ENCODE measurements at places on chromosomes 5 and 9.

GRCh38 chr5:37248421-37248969, 681 bp downstream of the CPLANE1 start:
- no peak for DNase-seq

GRCh38 chr5:173202266-173202875, 32.6 kb downstream of the NKX2-5 start:
- DNase-seq = no peak

DNA sequence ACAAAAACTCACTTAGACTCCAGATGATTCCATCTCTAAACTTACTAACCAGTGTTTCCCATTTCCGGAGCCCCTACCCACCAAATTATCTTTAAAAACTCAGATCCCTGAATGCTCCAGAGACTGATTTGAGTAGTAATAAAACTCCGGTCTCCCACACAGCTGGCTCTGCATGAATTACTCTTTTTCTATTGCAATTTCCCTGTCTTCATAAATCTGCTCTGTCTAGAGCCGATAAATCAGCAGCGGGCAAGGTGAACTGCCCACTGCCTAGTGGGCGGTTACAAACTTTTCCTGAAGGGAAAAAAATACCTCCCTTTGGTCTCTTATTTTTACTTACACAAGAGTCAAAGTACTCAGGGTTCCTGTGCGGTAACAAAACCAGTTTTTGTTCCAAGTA, 624.4 kb upstream of the RORB start:
- no peak for DNase-seq

DNA sequence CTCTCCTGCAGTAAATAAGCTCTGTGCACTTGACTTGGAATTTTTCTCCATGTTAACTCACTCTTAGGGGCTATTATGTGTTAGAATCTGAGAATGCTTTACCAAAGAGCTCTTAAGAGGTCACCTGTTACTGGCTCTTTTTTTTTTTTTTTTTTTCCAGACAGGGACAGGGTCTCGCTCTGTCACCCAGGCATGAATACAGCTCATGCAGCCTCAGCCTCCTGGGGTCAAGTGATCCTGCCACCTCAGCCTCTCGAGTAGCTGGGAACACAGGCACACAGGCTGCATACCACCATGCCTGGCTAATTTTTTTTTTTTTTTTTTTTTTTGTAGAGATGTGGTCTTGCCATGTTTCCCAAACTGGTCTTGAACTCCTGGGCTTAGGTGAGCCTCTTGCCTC, 22.1 kb downstream of the HMGXB3 start:
- DNase-seq = no peak

DNA sequence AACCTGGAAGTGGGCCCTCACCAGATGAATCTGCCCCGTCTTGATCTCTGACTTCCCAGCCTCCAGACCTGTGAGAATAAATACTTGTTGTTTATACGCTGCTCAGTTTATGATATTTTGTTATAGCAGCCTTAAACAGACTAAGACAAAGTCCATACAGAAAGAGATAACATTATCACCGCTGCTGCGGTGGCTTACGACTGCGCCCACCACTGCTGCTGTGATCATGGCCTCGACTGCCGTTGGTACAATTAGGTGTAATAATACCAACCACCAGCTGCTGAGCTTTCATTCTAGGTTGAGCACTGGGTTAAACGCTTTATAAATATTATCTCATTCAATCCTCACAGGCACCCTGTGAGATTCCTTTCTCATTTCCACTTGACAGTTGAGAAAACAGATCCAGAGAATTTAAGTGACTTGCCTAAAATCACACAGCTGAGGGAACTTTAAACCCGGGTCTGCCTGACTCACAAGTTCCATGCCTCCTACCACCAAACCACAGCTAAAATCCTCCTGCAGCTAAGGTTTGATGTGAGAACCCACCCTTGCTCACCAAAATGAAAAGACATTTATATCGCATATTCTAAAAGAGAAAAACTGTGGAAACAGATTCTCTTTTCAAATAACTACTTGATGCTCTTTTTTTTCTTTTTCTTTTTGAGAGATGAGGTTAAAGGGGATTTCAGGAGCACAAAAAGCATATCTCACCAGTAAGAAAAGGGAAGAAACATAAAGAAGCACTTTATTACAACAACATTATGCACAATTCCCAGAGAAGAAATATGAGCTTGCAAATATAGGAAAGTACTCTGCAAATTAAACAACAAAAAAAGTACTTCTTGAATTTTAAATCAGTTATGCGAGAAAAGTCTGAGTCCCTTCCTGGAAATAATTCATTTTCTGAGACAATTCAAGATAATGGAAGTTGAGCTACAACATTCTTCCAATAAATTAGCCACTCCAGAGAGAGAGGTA, 23.9 kb downstream of the GOLM1 start:
- no peak for DNase-seq

DNA sequence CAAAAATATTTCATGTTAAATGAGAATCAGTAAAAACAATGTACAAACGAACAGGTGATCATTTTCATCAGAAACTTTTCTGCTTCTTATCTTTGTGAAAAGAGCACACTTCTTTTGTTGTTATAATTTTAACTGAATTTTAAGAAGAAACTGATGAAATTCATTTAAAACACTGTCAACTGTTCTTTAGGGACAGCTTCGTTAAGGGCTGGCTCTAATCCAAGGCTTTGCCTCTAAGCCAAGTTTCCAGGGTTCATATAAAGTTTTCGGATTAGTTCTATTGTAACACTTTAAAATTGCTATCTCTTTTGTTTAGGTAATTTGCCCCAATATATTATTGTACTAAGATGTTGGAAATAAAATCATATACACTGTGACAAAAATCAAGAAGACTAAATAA, 559.2 kb downstream of the TUSC1 start:
- no peak for DNase-seq

DNA sequence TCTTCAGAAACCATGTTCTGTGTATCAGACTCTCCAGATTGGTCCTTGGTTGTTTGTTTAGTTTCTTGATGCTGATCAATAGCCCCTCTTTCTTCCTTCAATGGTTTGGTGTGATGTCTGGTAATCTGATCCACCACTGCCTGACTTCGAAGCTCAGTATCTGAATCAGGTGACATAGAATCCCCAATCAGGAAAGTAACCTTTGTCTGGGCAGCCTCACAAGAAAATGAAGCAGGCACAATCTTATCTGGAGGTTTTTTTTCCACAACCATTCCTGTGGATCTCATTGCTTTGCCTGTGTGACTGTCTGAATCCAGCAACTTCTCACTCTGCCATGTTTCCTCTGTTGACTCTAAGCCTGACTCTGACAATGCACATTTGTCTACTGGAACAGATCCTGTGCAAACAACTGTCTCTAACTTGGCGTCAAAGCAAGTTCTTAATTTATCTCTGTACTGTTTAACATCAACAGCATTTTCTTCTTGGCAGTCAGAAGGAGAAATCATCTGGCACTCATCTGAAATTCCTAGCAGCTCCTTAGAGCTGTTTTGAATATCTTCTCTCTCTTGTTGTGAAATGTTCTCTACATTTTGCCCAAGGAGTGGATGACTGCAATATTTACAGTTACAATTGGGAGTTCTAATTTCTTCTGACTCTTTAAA, 37.1 kb upstream of the RAPGEF6 start:
- no peak for DNase-seq

Measured in NCI-H187 (cell line).